Stimulated activated CD8-positive, alpha-beta memory T cell treated with anti-CD3 and anti-CD28 coated beads, Interleukin-4, amount 100 ng/mL, for 1 hour (primary cell): ENCODE measurements at places on chromosomes 12 and 14.

GRCh38 chr12:47216150-47216677 is 136.5 kb upstream of the AMIGO2 start:
- DNase-seq, result no peak

DNA sequence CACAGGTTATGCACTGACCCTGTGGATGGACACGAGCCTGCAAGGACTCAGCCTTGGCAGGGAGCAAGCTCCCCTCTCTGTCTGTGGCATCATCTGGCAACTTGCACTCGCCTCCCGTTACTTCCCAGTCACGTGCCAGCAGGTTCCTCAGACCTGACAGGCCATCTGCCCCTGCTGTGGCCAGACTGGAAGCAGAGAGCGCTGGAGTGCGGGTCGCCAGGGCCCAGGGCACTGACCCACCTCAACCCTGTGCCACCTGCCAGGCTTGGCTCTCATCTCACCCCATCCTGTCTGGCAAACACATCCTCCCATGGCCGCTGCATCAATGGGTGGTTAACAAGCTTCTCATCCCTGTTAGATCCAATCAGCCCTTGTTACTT is 28.4 kb downstream of the SLC6A12 start:
- no peak for DNase-seq

GRCh38 chr14:84937016-84937415 is 592.9 kb upstream of the FLRT2 start:
- no peak for DNase-seq

GRCh38 chr12:38872561-38872960 is 32.8 kb downstream of the CPNE8 start:
- no peak for DNase-seq

- DNase-seq, result no peak
These were observed 18.5 kb upstream of the MAP1LC3B2 start for GRCh38 chr12:116540622-116541152.
